Kidney (tissue), 22 donors: ENCODE measurements at places on chromosomes 12 and 14.

DNA sequence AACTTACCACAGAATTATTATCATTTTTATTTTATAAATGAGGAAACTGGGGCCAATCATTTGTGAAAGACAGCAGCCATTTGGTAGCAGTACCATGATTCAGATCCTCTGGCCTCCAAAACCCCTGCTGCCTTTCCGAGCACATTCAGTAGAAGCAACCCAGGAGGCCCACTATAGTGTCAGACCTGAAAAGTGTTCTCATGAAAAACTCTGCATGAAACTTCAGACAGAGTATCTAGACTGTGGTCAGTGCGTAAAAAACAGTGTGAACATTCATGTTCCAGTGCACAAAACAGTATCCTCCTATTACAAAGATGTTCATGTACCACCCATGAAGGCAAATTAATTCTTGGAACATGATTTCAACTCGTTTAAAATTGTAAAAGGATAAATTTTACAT is 112.0 kb downstream of the EPS8 start:
- no peak overlapping the region for H3K27ac ChIP-seq
- H3K4me1 ChIP-seq, result no peaks in the 10 kb centered on the region

- no peak for DNase-seq
- no peak overlapping the region for H3K27ac ChIP-seq
- no peaks in the 10 kb centered on the region for H3K36me3 ChIP-seq
- H3K27me3 ChIP-seq, result no peaks in the 10 kb centered on the region
Observed at GRCh38 chr12:77314378-77315052, 249.1 kb upstream of the E2F7 start.

GRCh38 chr12:26346736-26347135 is 151.4 kb downstream of the SSPN start:
- no peaks in the 10 kb centered on the region for H3K36me3 ChIP-seq
- H3K4me3 ChIP-seq, result no peak overlapping the region
- no peaks in the 10 kb centered on the region for H3K27me3 ChIP-seq
- H3K4me1 ChIP-seq, result no peaks in the 10 kb centered on the region

GRCh38 chr12:15494329-15495046 is 172.2 kb downstream of the PTPRO start:
- H3K27me3 ChIP-seq, result no peaks in the 10 kb centered on the region
- no peaks in the 10 kb centered on the region for H3K36me3 ChIP-seq
- H3K4me1 ChIP-seq, result no peaks in the 10 kb centered on the region

- no peak for DNase-seq
- no peak overlapping the region for H3K27ac ChIP-seq
- no peaks in the 10 kb centered on the region for H3K4me1 ChIP-seq
- H3K27me3 ChIP-seq, result no peaks in the 10 kb centered on the region
- no peaks in the 10 kb centered on the region for H3K36me3 ChIP-seq
Observed at GRCh38 chr12:127640181-127640886, 626.6 kb upstream of the TMEM132C start.

- DNase-seq, result no peak
- no peaks in the 10 kb centered on the region for H3K4me1 ChIP-seq
- H3K27me3 ChIP-seq, result no peaks in the 10 kb centered on the region
Observed at GRCh38 chr12:75759842-75760572, 248.6 kb upstream of the KRR1 start.

DNA sequence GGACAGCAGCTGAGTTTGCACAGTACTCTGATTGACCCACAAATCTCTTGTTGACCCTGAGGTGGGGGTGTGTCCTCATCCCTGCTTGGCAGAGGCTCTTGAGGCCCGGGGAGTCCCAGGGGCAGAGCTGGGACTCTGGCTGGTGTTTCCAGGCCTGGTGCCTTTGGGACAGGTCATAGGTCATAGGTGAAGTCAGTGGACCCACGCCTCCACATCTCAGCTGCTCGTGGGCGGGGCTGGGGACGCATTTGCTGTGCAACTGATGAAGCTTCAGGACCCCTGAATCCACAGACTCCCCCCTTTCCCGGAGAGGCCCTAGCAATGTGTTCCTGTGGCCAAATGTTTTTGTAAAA is 408 bp upstream of the CACNA2D4 start:
- DNase-seq, result no peak
- no peak overlapping the region for H3K27ac ChIP-seq
- no peak overlapping the region for H3K4me3 ChIP-seq
- H3K4me1 ChIP-seq, result no peaks in the 10 kb centered on the region
- H3K36me3 ChIP-seq, result no peaks in the 10 kb centered on the region
